ENCODE measurements at places on chromosomes 12 and 14. TPM values are rescaled to one million over a fixed set of nuclear protein-coding genes. Genes with fewer than 3 reads are reported as not detected.

CLEC4D gene
- polyA plus RNA-seq, result not detected

SAMD15 gene
- 1.3 TPM for polyA plus RNA-seq

WNT5B gene
- polyA plus RNA-seq, result 4.1 TPM

NUAK1 gene
- 11.5 TPM for polyA plus RNA-seq

KRT2 gene
- polyA plus RNA-seq, result not detected

GPHN gene
- polyA plus RNA-seq, result 14.5 TPM

ACTR10 gene
- polyA plus RNA-seq, result 67.5 TPM

PRR4 gene
- polyA plus RNA-seq, result 6.0 TPM

GPRC5A gene
- 0.24 TPM for polyA plus RNA-seq

MDGA2 gene
- polyA plus RNA-seq, result 0.29 TPM

MYF6 gene
- not detected for polyA plus RNA-seq

C12orf42 gene
- polyA plus RNA-seq, result 0.80 TPM

ACOT4 gene
- 2.4 TPM for polyA plus RNA-seq

MMP14 gene
- 59.7 TPM for polyA plus RNA-seq

CINP gene
- 41.0 TPM for polyA plus RNA-seq

PRKD1 gene
- polyA plus RNA-seq, result 10.4 TPM

CCDC196 gene
- not detected for polyA plus RNA-seq

DAO gene
- 0.78 TPM for polyA plus RNA-seq

ESRRB gene
- 0.29 TPM for polyA plus RNA-seq

ERG28 gene
- 39.2 TPM for polyA plus RNA-seq

MTA1 gene
- polyA plus RNA-seq, result 96.6 TPM

NELL2 gene
- polyA plus RNA-seq, result 14.0 TPM

SYNE2 gene
- 61.2 TPM for polyA plus RNA-seq

PDE3A gene
- polyA plus RNA-seq, result 0.75 TPM

DNAH10 gene
- polyA plus RNA-seq, result 0.75 TPM

SMOC1 gene
- 44.8 TPM for polyA plus RNA-seq

RALGAPA1 gene
- polyA plus RNA-seq, result 23.5 TPM

C12orf60 gene
- polyA plus RNA-seq, result 5.4 TPM

ACOT6 gene
- not detected for polyA plus RNA-seq

EGLN3 gene
- 23.4 TPM for polyA plus RNA-seq

GNPNAT1 gene
- polyA plus RNA-seq, result 13.5 TPM

ARHGAP5 gene
- 8.9 TPM for polyA plus RNA-seq

ACRBP gene
- 1.4 TPM for polyA plus RNA-seq

HSPA2 gene
- polyA plus RNA-seq, result 239 TPM

GPR162 gene
- 59.9 TPM for polyA plus RNA-seq

GLT1D1 gene
- polyA plus RNA-seq, result 6.6 TPM

ALX1 gene
- polyA plus RNA-seq, result not detected

KRT78 gene
- polyA plus RNA-seq, result not detected

GLS2 gene
- polyA plus RNA-seq, result 6.0 TPM

THTPA gene
- polyA plus RNA-seq, result 48.6 TPM

LBHD2 gene
- not detected for polyA plus RNA-seq

NDUFB1 gene
- polyA plus RNA-seq, result 336 TPM

COL2A1 gene
- 1.7 TPM for polyA plus RNA-seq

Data from brain (organoid and tissue), 16 donors.